T-helper 17 cell (primary cell): ENCODE measurements at places on chromosomes 5 and 9.

DNA sequence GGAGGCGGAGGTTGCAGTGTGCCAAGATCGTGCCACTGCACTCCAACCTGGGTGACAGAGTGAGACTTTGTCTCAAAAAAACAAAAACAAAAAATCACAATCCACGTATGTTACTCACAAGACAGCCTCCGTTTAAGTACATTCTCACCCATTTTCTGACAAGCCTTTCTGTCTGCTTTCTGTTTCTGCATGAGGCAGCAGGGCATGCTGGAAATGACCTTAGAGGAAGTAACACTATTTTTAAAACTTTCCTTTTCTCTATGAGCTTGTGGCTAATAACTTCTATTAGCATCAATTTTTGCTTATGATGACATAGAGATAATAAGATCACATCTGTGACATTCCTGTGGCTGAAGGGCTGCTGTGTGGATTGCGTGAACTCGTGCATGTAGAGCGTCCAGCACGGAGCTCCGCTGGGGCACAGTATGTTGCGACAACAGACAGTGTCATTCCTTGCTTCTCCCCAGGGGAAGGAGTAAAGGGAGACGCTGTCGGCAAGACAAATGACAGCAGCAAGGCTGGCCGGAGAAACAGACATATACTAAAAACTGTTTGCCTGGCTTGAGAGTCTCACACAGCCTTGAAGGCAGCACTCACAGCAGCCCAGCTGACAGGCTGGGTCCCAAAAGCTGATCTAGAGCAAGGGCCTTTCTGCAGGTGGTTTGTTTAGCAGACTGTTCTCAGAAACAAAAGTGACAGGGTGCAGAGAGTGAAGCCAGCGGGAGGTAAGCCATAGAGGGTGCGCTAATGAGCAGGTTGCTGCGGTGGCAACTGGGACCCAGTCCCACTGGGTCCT lies 1.6 kb downstream of the BTNL3 start:
- DNase-seq: no peak

- no peak for DNase-seq
These were observed 22.4 kb downstream of the BAAT start for GRCh38 chr9:101362450-101362849.

DNA sequence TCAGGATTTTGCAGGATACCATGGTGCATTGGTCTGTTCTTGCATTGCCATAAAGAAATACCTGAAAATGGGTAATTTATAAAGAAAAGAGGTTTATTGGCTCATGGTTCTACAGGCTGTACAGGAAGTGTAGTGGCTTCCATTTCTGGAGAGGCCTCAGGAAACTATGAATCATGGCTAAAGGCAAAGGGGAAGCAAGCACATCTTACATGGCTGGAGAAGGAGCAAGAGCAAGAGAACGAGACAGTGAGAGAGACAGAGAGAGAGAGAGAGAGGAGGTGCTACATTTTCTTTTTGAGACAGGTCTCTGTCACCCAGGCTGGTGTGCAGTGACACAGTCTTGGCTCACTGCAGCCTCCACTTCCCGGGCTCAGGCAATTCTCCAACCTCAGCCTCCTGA lies 43.9 kb downstream of the P4HA2 start:
- no peak for DNase-seq

DNA sequence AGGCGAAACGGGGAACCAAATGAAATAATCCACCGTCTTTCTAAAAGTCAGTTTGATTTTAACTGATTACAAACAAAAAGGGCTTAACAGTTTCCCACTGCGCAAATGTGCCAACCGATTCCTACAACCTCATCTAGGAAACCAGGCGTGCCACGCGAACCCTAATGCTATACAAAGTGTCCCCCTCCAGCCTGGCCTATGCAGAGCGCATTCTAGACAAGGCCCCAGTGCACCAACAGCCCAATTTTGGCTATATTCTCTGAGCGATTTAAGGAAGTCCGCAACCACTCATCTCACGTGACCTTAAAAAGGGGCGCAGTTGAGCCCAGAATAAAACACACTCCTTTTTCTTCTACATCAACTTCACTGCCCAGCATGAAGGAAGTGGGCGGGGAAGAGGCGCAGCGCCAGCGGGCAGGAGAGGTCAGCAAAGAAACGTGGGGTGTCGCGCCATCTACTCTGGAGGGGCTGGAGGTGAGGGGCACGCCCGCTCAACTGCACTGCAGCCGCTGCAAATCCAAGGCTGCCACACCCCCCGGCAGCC lies 779 bp downstream of the FAM13B start:
- peak; percentile 16 for DNase-seq

DNA sequence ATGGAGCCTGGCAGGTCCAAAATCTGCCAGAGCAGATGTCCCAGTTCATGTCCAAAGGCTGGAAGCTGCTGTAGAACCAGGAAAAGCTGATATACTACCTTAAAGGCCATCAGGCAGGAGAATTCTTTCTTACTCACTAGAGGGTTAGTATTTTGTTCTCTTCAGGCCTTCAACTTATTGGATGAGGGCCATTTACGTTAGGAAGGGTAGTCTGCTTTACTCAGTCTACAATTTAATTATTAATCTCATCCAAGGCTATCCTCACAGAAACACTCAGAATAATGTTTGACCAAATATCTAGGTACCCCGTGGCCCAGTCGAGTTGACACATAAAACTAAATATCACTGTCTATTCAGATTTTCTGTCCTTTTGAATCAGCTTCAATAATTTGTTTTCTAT lies 437.4 kb downstream of the TLE4 start:
- no peak for DNase-seq
